A172 (cell line): ENCODE measurements at places on chromosomes 6 and 20.

DNA sequence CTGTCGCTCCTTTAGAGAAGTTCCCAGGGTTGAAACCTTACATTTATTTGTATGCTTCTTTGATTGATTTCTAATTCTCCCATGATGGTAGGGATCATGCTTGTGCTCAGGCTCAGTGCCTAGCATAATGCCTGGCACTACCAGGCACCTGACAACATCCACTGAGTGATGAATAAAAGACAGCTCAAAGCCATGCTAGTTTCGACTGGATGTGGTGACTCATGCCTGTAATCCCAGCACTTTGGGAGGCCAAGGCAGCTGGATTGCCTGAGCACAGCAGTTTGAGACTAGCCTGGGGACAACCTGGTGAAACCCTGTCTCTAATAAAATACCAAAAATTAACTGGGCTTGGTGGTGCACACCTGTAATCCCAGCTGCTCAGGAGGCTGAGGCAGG lies 11.6 kb upstream of the CD164 start:
- DNase-seq: no peak

- no peak for DNase-seq
Observed at GRCh38 chr6:7588506-7588905, 1.5 kb upstream of the SNRNP48 start.

DNA sequence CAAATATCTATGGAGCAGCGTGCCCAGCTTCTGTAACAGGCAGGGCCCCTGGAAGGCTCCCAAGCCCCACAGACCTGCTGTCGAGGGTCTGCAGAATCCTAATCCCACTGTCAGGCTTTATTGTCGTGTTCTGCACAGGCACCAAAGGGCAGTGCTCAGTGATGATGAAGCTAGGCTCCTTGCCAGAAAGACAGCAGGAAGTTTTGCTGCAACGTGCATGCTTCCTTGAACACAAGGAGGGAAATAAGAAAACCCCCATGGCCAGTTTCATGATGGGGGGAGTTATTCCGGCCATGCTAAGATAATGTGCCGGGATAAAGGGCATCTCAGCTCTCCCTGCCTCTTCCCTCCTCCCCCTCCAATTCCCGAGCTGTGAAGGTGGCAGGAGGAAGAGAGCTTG lies 109.4 kb upstream of the KCNG1 start:
- DNase-seq: no peak

- DNase-seq: no peak
Observed at GRCh38 chr6:42185597-42185996, 9.2 kb downstream of the GUCA1B start.

GRCh38 chr6:3026791-3027626 lies 27.3 kb downstream of the NQO2 start:
- peak; percentile 55 for DNase-seq
